Kidney epithelial cell (primary cell): ENCODE measurements at places on chromosomes 12 and 14. TPM values are rescaled to one million over a fixed set of nuclear protein-coding genes. Genes with fewer than 3 reads are reported as not detected.

Gene STAT6
- total RNA-seq = 66.4 and 67.8 TPM in 2 replicates

Gene FAM222A
- total RNA-seq = 0.58 and 1.1 TPM in 2 replicates

Gene CCNB1IP1
- total RNA-seq = 236 and 246 TPM in 2 replicates

Gene WNT5B
- total RNA-seq = 26.4 and 28.5 TPM in 2 replicates

Gene TAS2R46
- total RNA-seq = 0.33 and 0.41 TPM in 2 replicates

Gene TESPA1
- total RNA-seq = not detected in 2 replicates

Gene TSPAN19
- 0.92 TPM in 1 of 2 replicates, not detected in the other for total RNA-seq

Gene COX8C
- not detected in 2 replicates for total RNA-seq

Gene TMEM30B
- total RNA-seq = 11.3 and 14.1 TPM in 2 replicates

Gene ST8SIA1
- total RNA-seq = 0.14 and 0.21 TPM in 2 replicates

Gene SOAT2
- total RNA-seq = 0.07 TPM in 1 of 2 replicates, not detected in the other

Gene BIN2
- not detected in 2 replicates for total RNA-seq

Gene RD3L
- total RNA-seq = not detected in 2 replicates
